HCT116 (cell line): ENCODE measurements at places on chromosomes 3 and 15.
A peak's percentile ranks its signal among the peaks of the same experiment; 100 is the strongest.

DNA sequence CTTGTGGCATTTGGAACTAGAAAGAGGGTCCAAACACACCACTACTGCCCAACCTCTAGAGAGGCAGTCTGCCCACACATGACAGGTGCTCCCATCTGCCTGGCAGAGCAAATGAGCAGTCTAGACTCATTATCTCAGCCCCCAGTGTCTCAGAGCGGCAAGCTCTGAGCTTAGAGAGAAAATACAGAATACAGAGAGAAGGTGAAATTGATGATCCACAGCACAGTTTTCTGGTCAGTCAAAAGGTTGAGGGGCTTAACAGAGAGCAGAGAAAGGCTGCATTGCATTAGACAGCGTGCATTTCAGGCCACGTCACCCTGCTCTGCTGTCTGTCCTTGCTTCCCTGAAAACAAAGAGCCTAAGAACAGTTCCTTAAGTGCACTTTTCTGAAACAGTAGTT lies 135.1 kb downstream of the KCNMB2 start:
- DNase-seq, result no peak

DNA sequence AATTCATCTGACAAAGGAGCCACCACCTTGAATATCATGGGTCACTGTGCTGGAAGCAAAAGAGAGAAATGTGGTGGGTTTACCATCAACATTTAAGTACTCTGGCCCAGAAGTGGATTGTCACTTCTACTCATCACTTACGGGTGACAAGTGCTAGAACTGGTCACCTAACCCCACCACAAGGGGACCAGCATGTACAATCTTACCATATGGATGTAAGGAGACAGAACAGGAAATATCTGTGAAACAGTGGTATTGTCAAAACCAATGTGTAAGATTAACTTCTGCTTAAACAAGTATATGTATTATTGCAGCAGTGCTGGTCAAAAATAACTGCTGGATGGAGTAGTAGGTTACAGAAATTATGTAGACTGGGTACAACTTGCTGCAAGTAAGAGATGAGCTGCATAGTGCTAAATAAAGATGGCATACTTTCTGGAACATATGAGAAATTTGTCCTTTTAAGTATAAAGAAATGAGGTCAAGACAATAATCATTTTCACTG lies 171.8 kb downstream of the POTEB3 start:
- DNase-seq, result no peak

GRCh38 chr15:64146885-64147681 lies 4.4 kb upstream of the SNX22 start:
- no peak for DNase-seq

- no peak for DNase-seq
Measured at GRCh38 chr3:101722394-101723173, 1.8 kb upstream of the CEP97 start.

DNA sequence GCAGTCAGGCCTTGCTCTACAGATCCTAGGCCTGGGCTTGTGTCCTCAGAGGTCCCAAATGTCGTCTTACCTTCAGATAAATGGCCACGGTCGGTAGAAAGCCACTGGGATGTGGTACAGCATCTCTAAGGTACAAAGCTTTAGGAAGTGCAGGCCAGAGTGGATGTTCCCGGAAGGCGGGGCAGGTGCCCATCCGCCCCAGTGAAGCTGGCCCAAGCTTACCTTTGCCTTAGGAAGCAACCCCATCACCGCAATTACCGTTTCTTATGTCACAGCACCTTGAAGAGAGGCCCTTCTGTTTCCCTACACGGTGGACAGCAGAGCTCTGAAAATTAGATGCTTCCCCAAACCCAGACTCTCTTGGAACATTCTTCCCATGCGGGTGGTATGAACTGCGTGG lies 240.1 kb upstream of the LYSMD4 start:
- DNase-seq, result no peak

GRCh38 chr3:179260949-179261765 lies 10.2 kb upstream of the KCNMB3 start:
- DNase-seq, result no peak

GRCh38 chr3:100041328-100041749 lies 73.0 kb downstream of the FILIP1L start:
- DNase-seq, result peak; percentile 8

- no peak for DNase-seq
Measured at GRCh38 chr15:32029409-32029861, 880 bp upstream of the CHRNA7 start.

DNA sequence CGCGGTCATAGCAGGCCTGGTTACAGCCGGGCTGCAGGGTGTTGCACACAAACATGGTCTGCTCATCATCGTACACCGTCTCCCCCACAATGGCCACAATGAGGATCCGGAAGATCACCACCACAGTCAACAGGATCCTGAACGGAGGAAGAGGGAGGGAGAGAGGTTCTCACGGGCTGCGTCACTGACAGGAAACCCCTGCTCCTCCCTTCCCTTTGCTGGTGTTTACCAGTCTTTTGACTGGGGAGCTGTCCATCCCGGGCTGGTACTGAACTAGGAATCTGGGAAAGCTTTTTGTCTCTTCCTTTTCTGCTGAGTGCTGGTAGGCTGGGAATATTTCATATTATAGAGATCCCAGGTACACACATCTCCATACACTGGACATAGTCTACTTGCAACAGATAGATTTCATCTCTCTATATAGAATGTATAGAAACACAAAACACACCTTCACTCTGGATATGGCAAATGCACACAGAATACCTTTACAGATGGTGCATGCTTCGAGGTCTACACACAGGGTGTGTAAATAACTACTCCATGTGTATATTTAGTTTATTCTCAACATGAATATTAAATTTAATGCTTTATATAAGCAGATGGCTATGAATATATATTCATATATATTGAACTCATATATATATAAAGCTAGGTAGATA lies 1.4 kb downstream of the GJD2 start:
- DNase-seq, result no peak

DNA sequence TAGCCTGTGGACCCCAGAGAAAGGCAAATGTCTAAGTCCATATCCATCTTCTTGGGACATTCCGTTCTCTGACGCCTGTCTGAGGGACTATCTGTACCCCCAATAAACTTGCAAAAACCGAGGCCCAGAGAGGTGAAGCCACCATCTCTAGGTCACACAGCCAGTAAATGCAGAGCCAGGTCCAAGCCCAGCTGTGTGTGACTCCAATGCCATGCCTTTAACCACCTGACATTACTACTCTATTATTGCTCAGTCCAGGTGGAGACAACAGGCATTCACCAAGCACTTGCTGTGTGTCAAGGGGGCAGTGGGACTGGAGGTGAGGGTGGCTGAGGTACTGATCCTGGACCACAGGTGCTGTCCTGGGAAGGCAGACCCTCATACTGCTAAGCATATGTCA lies 25.4 kb downstream of the CYP8B1 start:
- no peak for DNase-seq

DNA sequence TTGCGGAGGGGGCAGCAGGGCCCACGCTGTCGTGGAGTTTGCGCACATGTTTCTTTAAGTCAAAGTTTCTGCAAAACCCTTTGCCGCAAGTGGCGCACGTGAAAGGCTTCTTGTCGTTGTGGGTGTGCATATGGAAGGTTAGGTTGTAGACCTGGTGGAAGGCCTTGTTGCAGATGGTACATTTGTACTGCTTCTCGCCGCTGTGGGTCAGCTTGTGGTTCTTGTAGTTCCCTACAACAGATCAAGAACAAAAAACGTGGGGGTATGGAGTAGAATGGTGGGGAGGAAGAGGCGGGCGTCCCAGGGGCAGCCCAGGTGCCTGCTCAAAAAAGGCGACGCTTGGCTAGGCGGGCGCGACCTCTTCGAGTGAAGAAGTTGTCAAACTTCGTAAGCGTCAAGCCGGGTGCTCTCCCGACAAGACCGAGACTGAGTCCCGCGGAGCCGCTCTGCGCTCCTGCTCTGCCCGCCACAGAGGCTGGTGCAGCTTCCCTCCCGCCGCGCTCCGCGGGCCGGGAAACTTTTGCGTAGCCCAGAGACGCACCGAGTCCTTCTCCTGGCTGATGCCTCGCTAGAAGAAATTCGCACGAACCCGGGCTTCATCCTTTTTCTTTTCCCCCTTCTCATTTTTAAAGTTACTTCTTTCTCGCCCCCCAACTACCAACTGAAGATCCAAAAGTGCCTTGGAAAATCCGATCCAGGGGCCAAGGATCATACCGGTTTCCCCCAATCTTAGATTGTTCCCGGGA lies 3.1 kb downstream of the FEZF2 start:
- DNase-seq, result no peak

DNA sequence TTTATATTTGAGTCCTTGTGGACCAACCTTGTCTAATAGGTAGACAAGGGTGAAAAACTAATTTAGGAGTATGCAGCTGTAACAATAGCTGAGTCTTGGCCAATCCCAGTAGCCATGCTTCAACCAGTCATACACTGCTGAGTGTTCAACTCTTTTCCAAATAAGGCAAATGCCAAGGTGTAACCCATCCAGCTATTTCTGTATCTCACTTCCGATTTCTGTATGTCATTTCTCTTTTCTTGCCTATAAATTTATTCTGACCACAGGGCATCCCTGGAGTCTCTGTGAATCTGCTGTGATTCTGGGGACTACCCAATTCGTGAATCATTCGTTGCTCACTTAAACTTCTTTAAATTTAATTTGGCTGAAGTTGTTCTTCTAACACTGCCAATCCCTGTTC lies 93.2 kb downstream of the MAGI1 start:
- DNase-seq, result no peak

DNA sequence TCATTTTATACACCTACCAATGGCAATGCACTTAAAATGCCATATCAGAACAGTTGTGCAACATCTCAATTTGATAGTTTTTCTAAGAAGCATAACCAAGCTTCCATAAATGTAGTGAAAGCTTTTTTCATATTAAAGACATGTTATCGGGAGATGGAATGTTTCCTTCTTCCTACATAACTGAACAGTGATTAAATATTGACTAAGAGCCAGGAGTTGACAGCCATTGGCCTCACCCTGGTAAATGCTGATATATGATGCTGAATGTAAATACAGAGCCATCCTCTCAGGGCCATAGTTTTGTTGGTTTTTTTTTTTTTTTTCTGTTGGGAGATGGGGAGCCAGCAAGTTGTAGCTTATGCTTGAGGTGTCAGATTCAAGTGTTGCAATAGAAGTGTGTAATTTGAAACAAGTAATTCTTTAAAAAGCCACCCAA lies 203.3 kb upstream of the IL12A start:
- no peak for DNase-seq

DNA sequence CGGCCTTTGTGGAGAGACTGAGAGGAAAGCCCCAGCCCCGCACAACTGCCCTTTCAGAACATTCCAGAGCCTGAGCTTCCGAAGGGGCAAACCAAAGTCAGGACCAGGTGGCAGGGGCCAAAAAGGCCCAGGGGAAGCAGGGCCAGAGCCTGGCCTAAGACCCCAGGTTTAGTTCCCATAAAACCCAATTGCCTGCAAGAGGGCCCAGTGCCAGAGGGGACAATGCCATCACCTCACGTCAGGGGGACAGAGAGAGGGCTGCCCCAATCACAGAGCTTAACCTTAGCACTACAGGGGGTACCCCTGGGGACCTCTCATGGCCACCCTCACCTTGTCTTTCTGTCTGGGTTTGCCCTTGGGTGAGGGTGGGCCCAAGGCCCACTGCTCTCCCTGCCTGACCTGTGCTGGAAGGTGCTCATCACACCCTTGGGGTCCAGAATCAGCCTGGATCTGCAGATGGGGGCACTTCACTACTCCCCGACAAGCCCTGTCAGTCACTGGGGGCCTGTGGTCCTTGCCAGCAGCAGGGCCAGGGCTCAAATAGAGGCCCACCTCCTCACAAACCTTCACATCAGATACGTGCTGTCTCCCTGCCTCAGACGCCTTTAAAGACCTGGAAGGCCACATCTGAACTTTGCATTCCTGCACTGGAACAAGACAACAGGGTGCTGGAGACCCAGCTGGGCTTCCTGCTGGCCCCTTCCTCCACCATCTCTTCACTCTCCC lies 3.8 kb downstream of the CALML4 start:
- no peak for DNase-seq

- DNase-seq, result no peak
Measured at GRCh38 chr15:91887921-91888373, 34.4 kb downstream of the SLCO3A1 start.

GRCh38 chr3:172151651-172152649 lies 112.6 kb downstream of the FNDC3B start:
- DNase-seq, result no peak

DNA sequence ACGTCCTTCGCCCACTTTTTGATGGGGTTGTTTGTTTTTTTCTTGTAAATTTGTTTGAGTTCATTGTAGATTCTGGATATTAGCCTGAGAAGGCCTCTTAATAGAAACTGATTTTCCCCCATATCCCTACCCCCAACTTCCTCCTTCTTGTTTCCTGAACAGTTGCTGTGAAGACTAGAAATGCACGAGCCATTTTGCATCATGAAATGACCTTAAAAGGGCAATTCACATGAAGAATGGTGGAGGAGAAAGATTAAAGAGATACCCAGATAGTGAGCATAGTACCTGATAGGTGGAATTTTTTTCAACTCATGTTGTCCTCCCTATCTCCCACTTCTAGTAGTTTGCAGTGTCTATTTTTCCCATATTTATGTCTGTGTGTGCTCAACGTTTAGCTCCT lies 55.2 kb upstream of the KCNH8 start:
- DNase-seq, result no peak

DNA sequence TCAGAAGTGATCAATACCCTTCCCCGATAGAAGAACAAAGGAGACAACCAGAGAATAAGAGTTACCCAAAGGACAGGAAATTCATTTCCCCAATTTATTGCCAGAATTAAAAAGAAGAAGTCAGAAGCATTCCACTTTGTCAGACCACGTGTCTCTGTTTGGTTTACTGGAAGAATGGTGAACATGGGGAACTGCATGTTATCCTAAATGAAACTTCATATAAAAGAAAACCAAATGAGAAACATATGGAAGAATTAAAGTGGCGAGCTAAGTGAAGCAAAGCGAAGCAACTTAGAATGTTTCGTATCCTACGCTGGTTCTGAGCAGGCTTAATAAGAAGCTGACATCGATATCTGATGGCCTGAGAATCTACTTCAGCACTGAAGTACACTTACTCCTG lies 190.7 kb downstream of the MAGI1 start:
- DNase-seq, result no peak

DNA sequence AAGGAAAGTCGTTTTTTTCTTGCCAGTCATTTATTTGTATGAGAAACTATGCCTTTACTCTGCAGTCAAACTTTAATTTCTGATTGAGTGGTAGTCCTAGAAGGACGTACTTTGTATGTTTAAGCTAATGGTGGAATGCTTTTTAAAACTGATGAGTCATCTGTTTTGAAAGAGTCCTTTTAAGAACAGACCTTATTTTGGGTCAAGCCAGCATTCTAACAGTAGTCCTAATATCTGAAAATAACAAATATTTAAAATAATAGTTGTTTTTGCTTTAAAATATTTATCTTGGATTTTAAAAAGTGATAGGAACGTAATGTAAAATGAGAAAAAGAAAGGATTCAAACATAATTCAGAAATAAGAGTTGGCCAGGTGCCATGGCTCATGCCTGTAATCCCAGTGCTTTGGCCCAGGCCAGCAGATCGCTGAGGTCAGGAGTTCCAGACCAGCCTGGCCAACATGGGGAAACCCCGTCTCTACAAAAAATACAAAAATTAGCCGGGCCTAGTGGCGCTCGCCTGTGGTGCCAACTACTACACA lies 1.3 kb upstream of the LRRC58 start:
- DNase-seq, result no peak

DNA sequence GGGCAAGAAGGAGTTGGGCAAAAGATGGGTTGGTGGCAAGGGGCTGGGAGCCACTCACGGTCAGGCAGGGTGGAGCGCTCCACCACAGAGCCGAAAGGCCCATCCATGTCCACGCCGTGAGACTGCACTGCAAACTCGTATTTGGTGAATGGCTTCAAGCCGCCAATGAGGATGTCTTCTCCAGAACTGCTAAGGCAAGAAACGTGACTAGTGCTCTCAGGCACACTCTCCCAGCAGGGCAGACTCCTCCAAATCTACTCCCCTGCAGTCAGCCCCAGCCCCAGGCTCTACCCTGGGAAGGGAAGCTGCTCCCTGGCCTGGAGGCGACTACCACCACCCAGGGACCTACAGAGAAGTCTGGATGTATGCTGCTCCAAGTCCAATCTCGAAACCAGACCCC lies 11.4 kb upstream of the IGDCC3 start:
- DNase-seq, result no peak
